Activated CD4-positive, alpha-beta T cell treated with anti-CD3 and anti-CD28 coated beads for 4 hours (primary cell): ENCODE measurements at places on chromosomes 3 and 15.

DNA sequence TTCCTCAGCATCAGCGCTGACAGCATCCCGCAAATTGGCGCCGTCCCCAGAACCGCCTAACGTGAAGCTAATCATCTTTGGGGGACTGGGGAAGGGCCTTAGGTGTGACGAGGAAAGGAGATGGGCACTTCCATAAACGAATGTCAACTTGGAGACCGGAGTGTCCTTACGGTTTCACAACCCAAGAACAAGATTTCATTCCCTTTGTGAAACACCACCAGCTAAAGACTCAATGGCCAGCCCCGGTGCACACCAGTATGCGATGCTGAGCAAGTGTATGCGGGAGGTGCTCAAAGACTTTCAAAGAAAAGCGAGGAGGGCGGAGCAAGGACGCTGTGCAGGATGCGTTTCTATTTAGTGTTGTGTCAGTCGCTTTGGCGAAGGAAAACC, 759 bp upstream of the TTBK2 start:
- DNase-seq, result peak; percentile 32

DNA sequence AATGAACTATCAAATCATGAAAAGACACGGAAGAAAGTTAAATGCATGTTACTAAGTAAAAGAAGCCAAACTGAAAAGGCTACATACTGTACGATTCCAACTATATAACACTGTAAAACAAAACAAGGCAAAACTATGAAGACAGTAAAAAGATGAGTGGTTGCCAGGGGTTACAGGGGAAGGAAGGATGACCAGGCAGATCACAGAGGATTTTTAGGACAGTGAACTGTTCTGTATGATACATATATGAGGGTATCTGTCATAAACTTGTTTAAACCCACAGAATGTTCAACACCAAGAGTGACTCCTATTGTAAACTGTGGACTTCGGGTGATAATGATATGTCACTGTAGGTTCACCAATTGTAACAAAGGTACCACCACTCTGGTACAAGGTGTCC, 60.6 kb downstream of the CHSY1 start:
- DNase-seq, result no peak

DNA sequence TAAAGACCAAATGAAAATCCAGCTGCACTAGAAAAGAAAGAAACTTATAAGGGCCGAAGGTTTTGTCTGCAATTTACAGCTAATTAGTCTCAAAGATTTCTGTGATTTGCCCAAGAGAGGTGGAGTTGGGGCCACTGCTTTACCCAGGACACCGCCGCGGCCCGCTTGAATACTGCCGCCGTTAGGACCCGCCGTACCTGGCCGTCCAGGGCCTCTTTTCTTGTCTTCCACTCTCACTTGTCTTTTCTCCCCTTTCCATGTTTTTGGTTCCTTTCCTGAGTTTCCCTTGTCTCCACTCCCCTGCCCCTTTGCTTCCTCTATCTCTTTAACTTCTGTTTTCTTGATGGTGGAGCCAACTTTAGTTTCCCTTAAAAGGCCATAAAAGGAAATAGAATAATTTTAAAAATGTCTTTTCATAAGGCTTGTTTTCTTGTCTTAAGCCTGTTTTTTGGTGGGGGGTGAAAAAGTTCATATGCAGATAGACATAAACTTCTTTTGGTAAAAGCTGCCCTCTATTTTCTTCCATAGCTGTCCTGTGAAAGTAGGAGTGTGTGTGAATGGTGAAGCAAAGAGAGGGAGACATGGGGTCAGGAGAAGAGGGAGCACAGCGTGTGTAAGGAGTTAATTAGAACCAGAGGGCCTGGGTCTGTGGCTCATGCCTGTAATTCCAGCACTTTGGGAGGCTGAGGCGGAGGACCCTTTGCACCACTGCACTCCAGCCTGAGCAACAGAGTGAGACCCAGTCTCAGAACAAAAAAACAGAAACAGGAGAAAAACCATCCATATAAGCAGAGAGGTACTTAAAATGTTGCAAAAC, 16.0 kb upstream of the CCNL1 start:
- DNase-seq, result no peak

- DNase-seq, result no peak
Observed at GRCh38 chr3:172577987-172578570, 54.8 kb upstream of the TNFSF10 start.

DNA sequence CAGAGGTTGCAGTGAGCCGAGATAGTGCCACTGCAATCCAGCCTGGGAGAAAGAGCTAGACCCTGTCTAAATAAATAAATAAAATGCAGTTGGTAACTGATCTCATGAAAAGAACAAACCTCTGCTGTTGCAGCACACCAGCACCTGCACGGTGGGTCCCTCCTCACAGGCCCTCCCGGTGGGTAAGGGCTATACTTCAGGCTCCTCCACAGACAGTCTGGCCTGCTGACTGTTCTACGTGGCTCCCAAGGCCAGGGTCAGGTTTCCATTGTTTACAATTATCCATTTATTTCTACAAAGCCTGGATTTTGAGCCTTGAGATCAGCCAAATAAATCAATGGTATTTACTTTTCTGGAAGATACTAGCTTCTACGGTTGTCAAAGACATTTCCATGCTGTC, 5.1 kb upstream of the APBA2 start:
- DNase-seq, result no peak

- DNase-seq, result no peak
Observed at GRCh38 chr3:116037954-116038911, 407.1 kb downstream of the LSAMP start.
